Globus pallidus (tissue), 1 donor: ENCODE measurements at places on chromosomes 16 and 17.

- no peak for DNase-seq
These were observed 163.2 kb downstream of the TOX3 start for GRCh38 chr16:52383640-52384292.

DNA sequence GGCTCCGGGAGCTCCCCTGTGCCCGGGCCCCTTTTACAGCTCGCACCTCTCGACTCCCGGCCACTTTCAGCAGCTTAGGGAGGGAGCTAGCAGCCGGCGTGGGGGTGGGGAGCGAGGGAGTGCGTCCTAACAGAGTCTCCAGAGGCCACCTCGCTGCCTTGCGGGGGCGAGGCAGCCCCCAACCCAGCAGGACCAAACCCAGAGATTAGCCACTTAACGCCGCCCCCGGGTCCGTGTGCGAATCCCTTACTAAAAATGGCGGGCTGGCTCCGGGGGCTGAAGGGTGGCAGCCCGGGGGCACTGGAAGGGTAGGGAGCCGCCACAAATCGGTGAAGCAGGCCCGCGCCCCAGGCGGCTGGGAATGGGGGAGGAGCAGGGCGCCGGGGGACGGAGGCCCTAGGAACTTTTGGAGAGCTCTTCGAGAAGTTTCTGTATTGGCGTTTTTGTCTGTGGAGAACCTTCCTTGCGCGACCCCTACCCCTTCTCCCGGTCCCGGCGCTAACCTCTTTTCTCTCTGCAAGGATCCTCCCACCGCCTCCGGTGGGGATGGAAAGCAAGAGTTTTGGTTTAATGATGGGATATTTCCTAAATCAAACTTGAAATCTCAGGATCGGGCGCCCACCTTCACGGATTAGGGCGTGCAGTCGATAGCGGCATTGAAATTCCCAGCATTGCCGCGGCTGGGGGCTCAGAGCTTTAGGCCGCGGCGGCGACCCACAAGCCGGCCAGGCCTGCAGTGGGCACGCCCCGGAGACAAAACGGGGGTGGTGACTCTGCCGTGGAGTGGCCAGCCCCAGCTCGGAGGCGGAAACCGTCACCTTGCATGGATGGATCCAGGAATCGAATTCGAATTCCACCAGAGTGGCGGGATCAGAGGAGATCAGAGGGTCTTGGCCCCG lies 793 bp upstream of the IRX3 start:
- no peak for DNase-seq

- DNase-seq = no peak
These were observed 12.1 kb downstream of the DUS2 start for GRCh38 chr16:68035227-68035626.

DNA sequence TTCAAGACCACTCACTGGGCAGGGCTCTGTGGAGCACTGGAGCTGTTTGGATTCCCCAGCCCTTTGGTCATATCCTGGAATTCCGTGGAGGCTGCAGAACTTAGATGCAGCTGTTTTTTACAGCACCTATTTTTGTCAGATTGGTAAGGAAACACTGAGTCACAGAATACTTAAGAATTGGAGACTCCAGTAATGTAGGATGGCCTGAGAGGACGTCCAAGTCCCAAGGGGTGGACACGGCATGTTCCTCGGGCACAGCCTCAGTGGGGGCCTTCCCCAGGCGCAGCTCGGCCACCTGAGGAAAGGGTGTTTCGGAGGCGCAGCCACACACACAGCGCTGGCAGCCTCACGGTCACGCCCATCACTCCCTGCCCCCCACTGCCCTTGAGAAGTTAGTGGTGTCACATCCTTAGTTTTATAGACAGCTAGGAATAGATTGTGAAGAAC lies 14.8 kb downstream of the PLD6 start:
- DNase-seq = no peak

DNA sequence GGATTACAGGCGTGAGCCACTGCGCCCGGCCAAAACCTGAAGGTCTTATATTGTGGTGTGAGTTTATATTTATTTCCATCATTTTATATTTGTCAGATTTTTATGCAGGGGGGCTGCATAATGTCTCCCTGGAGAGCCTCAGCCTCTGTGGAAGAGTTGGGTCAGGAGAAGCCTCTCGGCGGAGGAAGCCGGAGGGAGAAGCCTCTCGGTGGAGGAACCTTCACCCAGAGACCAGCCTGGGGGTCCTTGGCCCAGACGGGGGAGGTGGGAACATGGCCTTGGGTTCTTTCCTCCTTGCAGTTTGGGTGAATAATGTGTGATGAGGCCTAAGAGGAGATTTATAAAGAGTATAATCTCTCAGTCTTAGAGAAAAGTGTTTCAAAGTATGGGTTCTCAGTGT lies 22.4 kb upstream of the ZNF750 start:
- DNase-seq = no peak
